ENCODE measurements at places on chromosomes 3 and 15.

DNA sequence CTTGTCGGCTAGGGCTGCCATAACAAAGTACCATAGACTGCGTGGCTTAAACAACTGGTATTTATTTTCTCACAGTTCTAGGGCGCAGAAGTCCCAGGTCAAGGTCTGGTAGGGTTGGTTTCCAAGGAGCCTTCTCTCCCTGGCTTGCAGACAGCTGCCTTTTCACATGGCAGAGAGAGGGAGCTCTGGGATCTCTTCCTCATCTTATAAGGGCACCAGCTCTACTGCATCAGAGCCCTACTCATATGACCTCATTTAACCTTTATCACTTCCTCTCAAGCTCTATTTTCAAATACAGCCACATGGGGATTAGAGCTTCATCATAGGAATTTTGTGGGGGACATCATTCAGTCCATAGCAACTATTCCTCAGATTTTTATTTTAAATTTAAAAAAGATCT lies 17.6 kb upstream of the PAQR9 start:
- DNase-seq: no peak

DNA sequence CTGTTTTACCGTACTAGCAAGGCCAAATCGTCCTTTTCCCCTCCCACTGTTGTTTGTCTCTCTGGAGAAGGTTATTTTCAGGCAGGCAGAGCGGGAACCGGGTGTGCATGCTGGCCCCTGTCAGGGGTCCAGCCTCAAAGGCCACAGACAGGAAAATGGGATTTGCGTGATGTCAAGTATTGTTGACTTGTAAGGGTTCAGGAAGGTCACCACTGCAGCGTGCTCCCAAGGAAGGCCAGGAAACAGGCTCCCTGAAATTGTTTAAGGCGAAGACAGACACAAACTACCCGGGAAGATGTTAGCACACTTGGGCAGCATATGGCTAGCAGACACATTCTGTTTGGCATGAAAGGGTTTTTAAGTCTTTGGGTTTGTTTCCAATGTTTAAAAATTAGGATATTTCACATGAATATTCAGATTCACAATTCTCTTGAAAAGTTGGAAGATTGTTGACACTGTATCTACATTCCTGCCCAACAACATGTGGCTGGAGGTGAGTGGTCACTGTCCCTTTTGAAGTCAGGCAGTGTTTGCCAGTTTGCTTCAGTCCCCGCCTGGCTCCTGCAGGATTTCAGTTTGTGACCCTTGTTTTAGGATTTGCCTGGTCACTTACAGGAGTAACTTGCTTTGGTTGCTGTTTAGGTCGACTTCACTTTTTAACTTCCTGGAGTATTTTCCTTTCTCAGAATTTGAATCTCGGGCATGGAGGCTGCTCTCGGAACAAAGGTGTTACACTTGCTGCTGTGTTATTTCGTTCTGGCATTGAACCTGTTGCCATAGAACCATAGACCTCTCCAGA lies 90.4 kb downstream of the BDH1 start:
- no peak for DNase-seq

DNA sequence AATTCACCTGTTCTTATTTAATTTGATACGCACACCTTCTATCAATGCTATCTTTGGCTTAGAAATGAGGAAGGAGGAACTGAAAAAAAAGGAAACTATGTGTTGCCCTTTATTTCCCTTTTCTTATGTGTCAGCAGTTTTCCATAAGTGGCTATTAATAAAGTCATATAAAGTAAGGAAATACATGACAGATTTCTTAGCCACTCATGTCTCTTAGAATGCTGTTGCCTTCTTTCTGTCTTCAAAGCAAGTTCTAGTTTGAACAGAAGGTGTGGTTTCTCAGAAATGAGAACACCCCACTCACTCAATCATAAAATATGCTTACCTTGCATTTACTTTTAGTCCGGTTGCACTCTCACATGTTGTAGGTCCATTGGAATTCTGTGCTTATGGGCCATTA lies 640.5 kb upstream of the GRM7 start:
- DNase-seq: peak; percentile 69

DNA sequence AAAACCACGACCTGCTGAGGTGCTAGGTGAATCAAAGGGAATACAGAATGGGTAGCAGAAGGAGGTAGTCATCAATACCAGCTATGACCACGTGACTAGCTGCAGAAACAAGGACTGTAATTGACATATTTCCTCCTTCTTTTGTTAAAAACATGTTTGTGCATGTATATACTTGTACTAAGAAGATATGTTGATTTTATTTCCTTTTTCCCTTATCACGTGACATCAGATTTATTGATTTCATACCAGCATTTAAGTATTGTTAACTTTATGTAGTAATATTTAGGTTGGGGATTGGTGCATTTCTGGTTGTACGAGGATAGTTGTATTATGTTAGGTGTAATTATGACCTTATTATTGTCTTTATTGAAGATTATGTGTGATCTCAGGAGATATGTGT lies 36.2 kb downstream of the PEX5L start:
- DNase-seq: no peak

DNA sequence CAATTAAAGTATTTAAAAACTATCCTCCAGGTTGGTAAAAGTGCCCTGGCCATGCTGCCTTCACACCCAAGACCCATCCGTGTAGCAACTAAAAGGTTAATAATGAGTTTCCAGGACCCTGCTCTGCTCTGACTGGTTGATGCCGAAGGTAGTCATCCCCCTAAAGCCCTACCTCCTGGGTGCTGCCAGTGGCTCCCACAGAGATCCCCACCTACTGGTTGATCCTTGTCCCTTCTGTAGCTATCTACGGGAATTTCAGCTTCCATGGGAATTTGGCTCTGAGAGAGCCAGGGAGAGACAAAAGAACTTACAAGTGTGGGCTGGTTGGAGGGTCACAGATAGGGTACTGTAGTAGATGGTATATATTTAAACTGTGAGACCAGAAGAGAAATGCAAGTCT lies 110.6 kb upstream of the NANOGP8 start:
- DNase-seq: no peak

DNA sequence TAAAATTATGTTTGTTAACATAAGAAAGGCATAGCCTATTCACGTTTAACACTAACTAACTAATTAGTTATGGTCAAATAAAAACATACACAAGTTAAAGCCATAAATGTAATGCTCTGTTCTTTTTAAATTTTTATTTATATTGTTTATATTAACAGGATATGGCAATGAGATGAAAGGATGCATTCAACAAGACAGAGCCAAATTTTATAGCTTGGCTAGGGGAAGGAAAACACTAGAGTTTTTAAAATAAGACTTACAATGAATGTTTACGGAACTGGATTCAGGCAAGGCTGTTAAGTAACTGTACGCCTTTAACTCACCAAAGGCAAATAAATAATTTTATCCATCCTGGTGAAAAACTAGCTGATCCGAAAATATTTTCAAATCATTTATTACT lies 86.4 kb downstream of the ZPLD1 start:
- DNase-seq: no peak

GRCh38 chr3:2517500-2518172 lies 419.0 kb downstream of the CNTN4 start:
- DNase-seq: no peak

GRCh38 chr3:39141171-39141995 lies 12.0 kb downstream of the CSRNP1 start:
- no peak for DNase-seq

DNA sequence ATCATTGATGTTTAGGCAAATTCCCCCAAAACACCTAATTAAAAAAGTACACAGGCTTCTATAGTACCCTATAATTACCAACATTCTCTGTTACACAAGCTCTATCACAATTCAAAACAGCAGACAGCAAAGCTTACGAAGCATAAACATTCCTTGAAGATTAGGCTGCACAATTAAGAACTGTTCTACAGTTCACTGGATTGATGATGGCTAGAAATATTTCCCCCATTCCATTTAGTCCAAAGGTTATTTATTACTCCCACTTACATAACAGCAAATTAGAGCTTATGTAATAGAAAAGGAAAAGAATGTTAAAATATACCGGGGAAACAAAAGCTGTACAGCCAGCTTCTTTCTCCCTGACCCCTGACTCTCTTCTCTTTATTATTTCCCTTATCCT lies 49.3 kb downstream of the UACA start:
- no peak for DNase-seq

DNA sequence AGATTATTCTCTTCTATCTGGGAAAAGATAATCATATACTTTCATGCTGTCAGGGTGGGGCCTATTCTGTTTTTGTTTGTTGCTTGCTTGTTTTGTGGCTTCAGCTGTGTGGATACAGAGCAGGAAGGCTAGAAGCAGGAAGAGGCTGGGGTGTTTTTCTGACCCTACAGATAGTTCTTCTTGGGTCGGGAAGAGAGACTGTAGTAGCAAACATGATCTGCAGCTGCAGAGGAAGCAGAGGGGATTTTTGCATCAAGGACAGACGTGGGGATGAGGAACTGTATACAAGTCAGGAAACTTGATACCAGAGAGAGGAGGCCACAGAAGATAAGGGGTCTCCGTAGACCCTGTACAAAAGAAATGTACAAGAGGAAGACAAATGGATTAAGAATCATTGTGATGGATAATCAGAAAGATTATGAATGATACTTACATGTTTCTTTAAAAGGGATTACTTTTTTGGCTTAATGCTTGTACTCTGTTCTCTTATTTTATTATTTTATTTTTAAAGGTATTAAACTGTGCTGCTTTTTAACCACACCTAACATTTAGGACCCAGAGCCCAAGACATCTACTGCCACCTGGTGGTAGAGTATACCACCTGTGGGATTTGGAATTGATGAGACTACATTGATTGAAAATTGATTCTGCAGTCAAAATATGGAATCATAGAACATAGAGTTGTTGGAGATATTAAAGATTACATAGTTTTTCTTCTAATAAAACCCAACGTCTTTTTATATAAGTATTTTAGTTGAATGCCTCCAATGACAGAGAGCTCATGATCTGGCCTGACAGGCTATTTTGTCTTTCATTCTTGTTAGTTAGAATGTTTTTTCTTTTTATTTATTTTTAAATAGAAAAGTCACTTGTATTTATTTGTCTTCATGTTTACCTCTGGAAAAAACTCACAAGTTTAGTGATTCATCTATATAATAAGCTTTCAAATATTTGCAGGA lies 87.3 kb upstream of the ROPN1 start:
- peak; percentile 36 for DNase-seq

- DNase-seq: no peak
Measured at GRCh38 chr3:167246252-167246651, 133.8 kb downstream of the ZBBX start.

DNA sequence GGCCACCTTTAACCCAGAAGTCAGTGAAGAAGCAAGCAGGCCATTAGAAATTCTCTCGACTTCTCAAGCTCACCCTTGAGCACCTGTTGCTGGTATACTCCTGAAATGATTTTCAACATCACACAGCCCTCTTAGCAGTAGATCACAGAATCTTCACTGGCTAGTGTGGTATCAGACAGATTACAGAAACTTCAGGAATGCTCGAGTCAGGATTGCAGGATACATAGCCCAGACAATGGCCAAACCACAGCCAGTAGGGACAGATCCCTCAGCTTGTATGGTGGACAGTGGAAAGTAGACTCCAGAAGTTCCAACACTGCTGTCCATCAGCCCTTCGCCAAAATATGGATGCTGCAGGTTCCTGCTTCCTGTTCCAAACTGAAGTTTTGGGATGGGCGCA lies 4.5 kb upstream of the KLHL40 start:
- DNase-seq: no peak

DNA sequence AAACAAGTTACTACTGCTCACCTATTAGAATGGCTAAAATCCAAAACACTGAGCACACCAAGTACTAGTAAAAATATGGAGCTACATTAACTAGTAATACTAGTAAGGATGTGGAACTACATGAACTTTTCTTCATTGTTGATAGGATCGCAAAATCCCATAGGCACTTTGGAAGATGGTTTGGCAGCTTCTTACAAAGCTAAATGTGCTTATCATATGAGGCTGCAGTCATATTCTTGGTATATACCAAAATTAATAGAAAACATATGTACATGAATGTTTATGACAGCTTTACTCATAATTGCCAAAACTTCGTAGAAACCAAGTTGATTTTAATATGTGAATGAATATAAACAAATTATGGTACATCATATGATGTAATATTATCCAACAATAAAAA lies 366.8 kb upstream of the KCNMB2 start:
- no peak for DNase-seq

GRCh38 chr3:88918841-88919240 lies 188.6 kb upstream of the EPHA3 start:
- no peak for DNase-seq

DNA sequence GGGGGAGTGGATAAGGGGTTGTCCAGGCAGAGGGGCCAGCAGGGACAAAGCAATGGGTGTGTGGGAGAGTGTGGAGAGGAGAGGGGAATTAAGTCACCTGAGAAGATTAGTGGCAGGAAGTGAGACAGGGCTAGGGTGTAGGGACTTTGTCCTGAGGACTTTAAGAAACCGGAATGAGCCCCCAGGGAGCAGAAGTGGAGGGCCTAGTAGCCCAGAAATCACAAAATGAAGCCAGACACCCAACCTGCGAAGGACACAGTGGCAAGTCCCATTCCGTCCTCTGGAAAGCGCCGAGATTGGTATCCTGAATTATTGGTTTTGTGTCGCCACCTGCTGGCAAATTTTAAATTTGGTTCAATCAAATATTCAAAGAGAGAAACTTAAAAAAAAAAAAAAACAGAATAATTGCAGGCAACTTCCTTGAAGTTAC lies 78.0 kb upstream of the SLC25A36 start:
- DNase-seq: peak; percentile 61

DNA sequence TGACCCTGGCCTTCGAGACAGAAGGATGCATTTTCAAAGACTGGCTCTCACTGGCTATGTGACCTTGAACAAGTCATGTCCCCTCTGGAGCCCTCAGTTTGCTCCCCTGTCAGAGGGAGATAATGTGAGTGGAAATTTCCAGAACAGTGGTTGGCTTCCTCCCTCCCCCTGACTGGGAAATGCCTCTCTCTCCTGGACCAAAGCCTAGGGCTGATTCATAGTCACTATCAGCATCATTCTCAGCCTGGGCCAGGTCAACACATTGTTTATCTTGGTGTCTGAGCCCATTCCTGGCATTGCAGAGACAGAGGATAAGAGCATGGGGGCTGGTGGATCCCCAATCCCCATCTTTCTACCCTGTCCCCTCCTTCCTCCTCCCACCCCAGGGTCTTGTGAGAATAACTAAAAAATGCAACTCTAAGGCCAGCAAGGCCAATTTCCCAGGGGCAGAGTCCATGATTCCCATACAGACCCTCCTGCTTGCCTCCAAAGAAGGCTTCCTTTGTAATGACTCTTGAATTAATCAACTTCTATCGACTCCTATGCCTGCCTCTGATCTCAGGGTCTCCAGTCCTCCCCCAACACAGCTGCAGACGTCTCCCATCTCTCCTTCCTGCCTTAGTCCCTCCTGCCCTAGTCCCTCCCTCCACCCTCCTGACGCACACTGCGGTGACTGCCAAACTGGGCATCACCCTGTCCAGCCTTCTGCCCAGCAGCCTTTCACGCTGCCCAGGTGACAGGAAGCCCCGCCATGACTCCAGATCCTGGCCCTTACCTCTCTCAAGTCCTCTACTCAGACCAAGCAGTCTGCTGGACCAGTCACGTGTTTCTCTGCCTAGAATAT lies 35.4 kb upstream of the CORO2B start:
- DNase-seq: no peak

GRCh38 chr3:76855451-76855850 lies 184.4 kb upstream of the ROBO2 start:
- no peak for DNase-seq
